ENCODE measurements at places on chromosomes 5 and 9.
A peak's percentile ranks its signal among the peaks of the same experiment; 100 is the strongest.

DNA sequence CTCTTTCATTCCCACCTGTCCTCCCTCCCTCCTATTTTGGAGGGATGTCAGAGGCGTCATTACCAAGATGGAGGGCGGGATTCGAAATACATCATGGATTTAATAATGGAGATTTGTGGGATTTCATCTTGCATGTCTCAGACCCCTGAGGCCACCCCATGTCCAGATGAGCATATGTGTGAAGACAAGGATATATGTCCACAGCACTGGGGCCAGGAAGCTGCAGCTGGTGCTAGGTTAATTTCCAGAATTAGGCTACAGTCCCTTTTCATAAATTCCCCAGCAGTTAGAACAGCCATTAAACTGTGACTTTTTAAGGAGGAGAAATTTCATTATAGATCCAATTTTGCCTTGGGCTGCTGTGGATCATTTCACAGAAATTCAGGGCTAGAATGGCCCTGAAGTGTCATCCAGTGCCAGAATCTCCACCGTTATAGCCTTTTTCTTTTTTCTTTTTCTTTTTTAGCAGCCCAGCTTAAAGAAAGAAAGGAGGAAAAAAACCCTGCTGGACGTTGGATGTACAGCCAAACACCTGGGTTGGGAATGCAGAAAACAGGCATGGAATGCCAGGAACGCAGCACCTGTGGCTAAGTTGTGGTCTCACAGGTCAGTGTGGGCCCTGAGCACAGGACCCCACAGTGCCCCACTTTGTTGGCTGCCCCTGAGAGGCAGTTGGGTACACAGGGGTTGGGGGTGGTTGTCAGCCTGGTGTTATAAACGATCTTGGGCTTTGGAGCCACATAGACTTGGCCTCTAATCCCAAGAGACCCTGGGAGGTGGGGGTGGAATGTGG lies 50.2 kb upstream of the CXCL14 start:
- DNase-seq, result no peak

GRCh38 chr9:121650217-121651007 lies 1.0 kb upstream of the DAB2IP start:
- DNase-seq, result peak; percentile 81

DNA sequence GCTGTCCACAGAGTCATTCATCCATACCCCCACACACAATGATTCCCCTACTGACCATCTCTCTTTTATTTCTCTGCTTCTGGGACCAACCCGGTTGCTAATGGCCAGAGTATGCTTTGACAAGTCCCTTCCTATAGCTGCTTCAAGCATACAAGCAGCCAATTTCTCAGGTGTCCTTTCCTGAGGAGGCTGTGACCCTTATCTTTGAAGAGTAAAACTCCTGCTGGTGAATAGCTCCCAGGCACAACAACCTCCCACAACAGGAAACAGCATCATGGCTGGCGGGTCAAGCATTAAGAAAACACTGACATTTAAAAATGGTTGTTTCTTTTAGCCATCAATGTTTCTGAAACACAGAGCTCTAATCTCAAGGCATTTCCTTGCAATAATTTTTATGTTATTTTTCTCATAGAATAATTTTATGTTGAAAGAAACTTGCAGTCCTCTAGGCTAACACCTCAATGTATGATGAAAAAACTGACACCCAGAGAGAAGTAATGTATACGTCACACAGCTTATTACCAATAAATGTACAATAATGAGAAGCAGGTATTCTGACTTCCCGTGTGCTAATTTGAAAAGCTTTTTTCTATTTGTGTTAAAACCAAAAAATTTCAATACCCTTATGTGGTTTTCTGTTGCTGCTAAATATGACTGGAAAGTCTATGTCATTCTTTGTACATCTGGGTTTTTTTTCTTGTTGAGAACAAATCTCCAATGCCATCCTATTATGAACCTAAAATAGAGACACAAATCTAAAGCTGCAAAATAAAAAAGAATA lies 7.5 kb upstream of the PAM start:
- DNase-seq, result no peak

DNA sequence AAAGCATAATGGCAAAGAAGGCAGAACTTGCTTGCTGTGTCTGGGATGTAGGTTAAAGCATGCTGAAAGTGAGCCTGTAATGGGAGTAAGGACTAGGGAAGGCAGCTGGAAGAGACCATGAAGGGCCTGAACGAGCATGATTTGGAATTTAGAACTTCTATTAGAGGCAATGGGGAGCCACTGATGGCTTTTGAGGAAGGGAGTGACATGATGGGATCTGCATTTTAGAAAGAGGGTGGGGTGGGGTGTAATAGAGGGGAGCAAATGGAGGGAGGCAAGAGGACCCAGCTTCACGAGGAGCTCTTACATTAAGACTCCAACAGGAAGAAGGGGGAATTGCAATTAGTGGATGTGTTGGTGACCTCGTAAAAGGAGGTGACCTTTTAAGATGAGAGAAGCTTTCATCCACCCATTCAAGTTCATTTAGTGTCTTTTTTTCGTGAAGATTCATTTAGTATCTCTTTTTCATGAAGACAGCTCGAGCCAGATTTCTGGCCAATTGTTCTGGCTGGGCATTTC lies 13.6 kb upstream of the GABRP start:
- no peak for DNase-seq

DNA sequence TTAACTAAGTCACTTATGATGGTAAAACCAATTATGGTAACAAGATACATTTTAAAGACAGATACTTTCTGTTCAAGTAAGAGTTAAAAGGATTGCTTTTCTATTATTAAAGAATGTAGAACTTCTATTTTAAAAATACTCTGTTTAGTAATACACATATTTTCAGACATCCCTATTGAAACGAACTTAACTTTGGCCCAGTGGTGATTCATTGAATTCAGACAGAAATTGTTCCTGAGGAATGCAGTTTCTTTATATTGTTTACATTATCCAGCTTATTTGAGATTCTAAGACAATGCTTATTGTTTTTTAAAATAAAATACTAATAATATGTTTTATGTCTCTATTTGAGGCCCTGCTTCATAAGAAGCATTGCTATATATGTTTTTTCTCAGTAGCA lies 816.4 kb downstream of the SEMA5A start:
- no peak for DNase-seq

DNA sequence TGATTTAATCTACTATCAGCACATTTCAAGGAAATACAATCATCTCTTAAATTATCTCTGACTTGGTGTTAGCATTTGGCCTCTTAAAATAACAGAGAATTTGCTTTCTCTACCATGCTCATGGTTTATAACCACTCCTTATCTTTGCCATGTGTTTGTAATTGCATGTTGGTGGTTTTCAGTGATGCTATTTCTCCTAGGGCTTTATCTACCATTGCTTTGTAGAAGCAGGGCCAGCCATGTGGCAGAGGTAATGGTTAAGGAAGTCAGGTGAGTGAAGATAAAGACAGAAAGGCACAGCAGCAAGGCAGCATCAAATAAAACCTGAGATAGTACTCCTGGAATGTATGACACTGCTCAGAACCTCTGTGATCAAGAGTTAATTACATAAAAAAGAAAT lies 206.2 kb downstream of the FER start:
- no peak for DNase-seq

DNA sequence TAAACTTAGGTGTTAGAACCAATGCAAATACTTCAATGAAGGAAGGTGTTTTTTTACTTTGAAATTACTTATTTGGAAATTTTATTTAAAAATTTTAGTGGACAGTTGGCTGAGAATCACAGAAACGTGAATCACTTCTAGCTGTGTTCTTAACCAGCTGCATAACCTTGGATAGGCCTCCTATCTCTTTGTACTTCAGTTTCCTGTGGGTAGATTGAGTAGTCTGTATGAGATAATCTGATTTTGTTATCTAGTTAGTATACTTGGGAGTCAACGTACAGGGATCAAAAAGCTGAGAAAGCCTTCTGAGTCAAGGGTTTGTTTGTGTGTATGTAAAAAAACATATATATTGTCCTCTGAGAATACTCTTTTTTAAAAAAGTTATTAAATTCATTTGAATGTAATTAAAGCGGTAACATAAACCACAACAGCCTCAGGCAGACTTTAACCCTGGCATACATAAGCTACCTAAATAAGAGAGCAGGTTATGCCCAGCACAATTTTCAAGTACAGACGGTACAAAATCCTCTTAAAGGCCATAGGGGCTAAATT lies 38.1 kb upstream of the ZCCHC7 start:
- no peak for DNase-seq

- no peak for DNase-seq
Measured at GRCh38 chr9:3235497-3235896, 290.3 kb downstream of the RFX3 start.

- no peak for DNase-seq
Measured at GRCh38 chr9:26684029-26684428, 208.6 kb downstream of the CAAP1 start.

- no peak for DNase-seq
Measured at GRCh38 chr5:81225463-81225862, 7.7 kb upstream of the CKMT2 start.

DNA sequence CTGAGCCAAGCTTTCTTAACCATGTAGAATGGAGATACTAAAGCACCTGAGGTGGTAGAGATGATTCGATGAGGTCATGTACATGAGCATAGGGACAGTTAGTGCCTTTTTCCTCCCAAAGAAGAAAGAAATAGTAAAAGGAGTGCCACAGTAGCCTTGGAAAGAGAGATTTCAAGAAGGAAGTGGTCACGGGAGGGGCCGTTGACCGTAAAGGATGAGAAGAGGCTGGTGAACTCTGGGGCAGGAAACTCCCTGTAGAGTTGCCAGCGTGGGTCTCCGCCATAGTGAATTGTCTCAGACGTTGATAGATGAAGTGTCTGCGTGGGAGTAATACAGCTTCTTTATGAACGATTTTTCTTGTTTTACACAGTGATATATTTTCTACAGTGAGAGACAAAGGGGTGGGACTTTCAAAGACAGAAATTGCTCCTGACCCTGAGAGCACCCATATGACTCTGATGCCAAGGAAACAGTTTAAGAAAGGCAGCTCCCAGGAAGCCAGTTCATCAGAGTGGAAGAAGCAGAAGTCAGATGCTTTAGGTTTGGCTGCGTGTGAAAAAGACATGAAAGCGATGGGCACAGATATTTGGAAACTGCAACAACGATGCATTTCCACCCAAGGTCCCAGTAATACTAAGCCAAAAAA lies 41.3 kb downstream of the UGCG start:
- no peak for DNase-seq

- no peak for DNase-seq
Measured at GRCh38 chr5:110751902-110752762, 13.3 kb downstream of the SLC25A46 start.

- DNase-seq, result peak; percentile 82
Measured at GRCh38 chr9:312596-313320, 98.1 kb downstream of the DOCK8 start.

- peak; percentile 30 for DNase-seq
Measured at GRCh38 chr5:134070725-134071613, 43.5 kb upstream of the TCF7 start.

GRCh38 chr5:16815432-16815831 lies 120.7 kb downstream of the MYO10 start:
- DNase-seq, result no peak

DNA sequence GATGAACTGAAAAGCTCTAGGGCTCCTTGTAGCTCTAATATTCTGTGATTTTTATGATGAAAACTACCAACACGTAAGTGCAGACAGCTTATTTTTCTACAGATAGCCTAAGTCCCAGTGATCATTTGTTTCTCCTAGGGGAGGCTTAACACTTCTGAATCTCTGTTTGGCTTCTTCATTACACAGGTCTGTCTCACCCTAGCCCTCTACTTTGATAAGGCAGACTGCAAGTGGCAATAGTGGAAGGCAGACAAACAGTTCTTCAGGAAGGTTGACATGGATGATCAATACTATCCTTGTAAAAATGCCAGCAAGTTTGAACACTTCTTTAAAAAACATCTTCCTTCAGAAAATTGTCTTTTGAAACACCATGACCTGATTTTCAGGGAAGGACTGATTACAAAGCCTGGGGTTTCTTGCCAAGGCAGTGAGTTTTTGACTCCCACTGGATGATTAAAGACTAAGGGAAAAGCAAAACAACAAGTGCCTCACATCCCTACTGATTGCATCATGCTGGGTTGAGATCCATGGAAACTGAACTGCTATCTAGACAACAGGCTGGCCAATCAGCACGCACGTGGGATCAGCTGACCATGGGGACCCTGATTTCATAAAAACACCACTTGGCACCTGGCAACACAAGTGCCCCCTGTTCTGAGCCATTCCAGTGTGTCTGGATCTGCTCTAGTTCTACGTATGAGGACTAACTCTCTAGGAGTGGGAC lies 212.2 kb downstream of the SMARCA2 start:
- no peak for DNase-seq

- DNase-seq, result no peak
Measured at GRCh38 chr5:102154291-102154690, 141.8 kb downstream of the SLCO4C1 start.

GRCh38 chr5:56465769-56466135 lies 232.6 kb upstream of the ANKRD55 start:
- no peak for DNase-seq

DNA sequence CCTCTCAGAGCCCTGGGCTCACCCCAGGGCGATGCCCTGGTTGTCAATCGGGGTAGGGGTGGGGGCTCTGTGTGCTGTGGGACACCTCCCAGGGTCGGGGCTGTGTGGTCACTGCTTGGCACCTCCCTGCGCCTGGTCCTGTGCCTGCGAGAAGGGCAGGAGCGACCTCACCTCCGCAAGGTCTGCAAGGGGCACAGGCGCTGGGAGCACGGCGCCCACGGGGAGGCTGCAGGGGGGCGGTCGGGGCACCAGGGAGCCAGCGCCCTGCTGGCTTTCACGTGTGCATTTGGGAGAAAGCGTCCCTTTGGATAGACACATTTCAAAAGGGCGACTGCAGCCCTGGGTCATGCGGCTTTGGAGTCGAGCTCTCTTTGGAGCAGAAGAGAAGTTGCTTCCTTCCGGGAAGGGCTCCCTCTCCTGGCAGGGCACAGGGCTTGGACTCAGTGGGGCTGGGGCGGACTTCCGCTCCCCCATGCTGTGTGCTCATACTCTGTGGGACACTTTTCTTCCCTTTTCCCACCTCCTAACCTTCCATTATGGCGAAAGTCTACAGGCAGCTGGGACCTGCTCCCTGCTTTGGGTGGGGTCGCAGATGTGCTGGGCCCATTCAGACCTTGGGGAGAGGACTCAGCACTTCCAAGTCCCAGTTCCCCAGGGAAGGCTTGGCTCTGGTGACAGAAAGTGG lies 52.9 kb upstream of the SLC28A3 start:
- DNase-seq, result no peak

DNA sequence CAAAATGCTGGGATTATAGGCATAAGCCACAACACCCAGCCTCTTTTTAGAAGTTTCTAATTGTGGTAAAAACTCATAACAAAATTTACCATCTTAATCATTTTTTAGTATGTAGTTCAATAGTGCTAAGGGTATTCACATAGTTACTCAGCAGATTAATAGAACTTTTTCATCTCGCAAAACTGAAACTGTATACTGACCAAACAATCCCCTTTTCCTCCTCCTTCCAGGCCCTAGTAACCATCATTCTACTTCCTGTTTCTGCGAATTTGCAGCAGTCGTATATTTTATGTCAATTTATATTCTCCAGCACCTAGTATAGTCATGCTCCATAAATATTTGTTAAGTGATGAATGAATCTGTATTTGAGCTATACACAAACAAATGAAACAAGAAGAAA lies 86.3 kb upstream of the ERBIN start:
- DNase-seq, result no peak

- no peak for DNase-seq
Measured at GRCh38 chr5:81782811-81783210, 31.9 kb upstream of the SSBP2 start.

GRCh38 chr9:129006328-129007034 lies 21.6 kb downstream of the SH3GLB2 start:
- DNase-seq, result peak; percentile 57
